ENCODE measurements at places on chromosomes 11 and 22. TPM values are rescaled to one million over a fixed set of nuclear protein-coding genes. Genes with fewer than 3 reads are reported as not detected.

DNA sequence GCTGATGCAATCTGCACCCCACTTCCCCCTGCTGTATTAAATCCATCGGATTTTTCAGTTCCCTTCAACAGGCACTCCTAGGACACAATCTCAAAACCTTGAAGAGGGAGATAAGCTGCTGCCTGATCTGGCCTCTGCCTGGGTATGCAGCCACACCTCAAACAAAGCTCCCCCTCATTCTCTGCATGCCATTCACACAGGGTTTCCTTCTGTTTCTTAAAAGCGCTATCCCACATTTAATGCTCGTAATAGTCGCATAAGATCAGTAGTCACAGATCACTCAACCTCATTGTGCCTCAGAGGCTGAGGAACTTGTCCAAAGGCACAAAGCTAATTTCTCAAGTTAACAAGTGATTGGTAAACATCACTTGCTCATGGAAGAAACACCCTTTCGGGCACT lies 34.0 kb downstream of the UQCR10 start:
- DNase-seq, result no peak

GRCh38 chr11:77547863-77548551 lies 41.7 kb upstream of the AQP11 start:
- DNase-seq, result peak; percentile 67

CHRNA10 gene
- total RNA-seq, result 0.84 TPM

DNA sequence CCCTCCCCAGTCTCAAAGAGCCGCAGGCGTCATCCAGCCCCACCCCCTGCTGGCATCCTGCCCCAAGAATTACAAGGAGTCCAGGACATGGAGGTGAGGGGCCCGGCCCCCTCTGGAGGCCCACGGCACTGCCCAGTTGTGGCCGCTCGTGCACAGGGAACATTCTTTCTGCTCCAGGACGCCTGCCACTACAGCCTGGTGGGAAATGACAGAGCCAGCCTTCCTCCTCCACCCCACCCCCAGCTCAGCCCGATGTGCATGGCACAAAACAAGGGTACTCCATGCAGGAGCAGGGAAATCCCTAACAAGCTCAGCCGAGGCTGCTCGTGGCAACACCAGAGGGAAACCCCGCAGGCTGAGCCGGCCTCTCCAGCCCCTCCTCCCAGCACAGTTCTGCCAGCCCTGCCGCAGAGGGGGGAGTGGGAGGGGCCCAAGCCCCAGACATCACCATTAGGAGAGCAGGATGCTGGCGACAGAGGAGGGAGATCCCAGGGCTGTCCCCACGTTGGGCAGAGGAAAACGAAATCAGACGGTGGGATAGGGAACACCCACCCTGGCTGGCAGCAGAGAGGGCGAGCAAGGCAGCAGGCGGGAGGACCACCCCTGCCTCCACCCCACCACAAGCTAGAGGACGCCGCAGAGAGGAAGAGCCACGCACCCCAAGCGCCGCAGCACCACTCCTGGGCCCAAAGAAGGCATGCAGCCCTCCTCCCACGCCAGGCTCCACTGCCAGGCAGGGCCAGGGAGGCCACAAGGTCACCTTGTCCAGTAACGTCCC lies 10.0 kb downstream of the IGSF9B start:
- no peak for DNase-seq

- DNase-seq, result no peak
Measured at GRCh38 chr11:64582885-64583284, 8.1 kb upstream of the SLC22A12 start.

OR10A2 gene
- total RNA-seq, result not detected

- no peak for DNase-seq
Measured at GRCh38 chr22:30575859-30576258, 1.4 kb upstream of the GAL3ST1 start.

CCDC89 gene
- 2.8 TPM for total RNA-seq

DNA sequence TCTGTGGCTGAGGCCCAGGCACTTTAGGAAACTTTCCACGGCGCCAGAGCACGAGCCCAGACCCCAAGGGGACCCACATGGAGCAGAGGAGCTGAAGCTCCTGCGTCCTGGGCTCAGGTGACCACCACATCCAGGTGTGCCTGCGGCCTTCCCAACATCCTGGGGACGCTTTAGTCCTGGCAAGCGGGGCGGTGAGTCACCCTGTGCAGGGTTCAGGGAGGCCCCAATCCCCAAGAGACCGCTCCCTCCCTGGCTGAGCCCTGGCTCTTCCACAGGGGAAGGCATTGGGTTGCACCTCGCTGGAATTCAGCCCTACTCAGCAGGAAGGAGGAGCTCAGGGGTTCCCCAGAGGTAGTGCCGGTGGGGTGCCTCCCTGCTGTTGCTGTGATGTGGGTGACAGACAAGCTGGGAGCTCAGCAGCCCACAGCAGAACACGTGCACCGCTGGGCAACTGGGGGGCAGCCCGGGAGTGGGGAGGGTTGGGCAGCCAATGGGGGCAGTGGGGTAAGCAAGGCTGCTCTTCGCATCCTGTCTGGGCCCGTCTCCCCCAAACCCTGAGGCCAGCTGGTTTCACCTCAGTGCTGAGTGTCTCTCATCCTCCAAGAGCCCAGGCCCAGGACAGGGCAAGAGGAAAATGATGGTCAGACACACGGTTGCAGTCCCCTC lies 802.8 kb downstream of the BRD1 start:
- DNase-seq, result no peak

GPHA2 gene
- total RNA-seq, result not detected

SLC37A4 gene
- total RNA-seq, result 7.8 TPM

DNA sequence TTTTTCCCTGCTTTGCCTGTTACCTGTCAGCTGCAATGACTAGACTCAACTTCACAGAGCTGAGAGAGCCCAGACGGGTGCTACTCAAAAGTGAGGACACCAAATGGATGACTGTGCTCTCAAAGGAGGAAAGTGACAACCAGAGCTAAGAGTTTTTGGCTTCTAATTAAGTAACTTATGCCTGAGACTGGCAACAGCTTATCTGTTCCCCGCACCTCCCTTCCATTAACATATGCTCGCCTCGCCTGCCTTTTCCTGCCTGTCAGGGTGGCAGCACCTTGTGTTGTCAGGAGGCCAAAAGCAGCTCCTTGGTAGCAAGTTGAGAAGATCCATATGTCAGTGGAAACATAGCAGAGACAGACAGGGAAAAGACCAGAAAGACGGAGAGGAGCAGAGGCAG lies 573.9 kb upstream of the KIRREL3 start:
- no peak for DNase-seq

GRCh38 chr11:114606003-114606801 lies 10.6 kb upstream of the NXPE4 start:
- DNase-seq, result no peak

GRCh38 chr11:12086271-12087074 lies 23.9 kb upstream of the MICAL2 start:
- DNase-seq, result peak; percentile 96

DNA sequence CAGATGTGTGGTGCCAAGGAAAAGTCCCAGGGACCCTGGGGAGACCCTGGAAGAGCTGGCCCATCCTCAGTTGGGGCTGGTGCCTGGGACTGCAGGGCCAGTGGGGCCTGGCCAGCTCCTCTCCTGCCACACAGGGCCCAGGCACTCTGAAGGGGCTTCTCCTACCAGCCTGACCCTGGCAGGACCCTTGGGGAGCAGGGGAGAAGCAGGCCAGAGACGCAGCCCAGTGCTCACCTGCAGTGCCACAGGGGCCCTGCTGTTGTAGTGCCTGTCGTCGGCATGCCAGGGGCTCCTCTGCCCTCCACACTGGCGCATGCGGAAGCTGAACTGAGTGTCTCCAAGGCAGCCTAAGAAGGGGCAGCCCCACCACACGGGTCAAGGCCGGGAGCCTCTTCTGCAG lies 9.1 kb downstream of the DENND6B start:
- no peak for DNase-seq

SGSM1 gene
- total RNA-seq, result not detected

SCGB1A1 gene
- total RNA-seq, result not detected

DNA sequence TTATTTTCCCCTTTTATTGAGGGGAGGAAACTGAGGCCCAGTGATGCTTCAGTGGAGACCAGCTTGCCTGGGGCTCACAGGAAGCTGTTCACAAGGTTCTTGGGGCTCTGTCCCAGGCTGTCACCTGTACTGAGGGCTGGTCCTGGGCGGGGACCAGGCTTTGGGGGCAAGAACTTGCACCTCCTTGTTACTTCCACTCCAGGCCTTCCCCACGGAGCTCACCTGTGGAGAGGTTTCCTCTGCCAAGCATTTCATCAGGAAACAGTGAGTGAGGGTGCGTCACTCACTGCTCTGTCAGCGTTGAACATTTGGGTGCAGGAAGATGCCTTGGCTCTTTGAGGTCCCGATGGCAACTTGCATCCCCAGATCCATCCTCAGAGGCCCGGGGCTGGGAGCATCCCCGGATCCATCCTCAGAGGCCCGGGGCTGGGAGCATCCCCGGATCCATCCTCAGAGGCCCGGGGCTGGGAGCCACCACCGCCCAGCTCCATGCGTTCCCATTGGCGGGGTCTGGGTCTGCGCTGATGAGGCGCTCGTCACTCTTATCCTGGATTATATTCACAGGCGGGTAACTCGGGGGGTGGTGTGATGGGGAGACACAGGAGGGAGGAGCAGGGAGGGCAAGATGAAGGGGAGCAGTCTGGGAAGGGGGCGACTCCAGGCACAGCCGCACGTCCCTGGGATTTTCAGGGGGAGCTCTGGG lies 1.4 kb upstream of the SMIM38 start:
- no peak for DNase-seq

All from HFFc6 (cell line).